ENCODE measurements at places on chromosomes 6 and 20.
A peak's percentile ranks its signal among the peaks of the same experiment; 100 is the strongest.

DNA sequence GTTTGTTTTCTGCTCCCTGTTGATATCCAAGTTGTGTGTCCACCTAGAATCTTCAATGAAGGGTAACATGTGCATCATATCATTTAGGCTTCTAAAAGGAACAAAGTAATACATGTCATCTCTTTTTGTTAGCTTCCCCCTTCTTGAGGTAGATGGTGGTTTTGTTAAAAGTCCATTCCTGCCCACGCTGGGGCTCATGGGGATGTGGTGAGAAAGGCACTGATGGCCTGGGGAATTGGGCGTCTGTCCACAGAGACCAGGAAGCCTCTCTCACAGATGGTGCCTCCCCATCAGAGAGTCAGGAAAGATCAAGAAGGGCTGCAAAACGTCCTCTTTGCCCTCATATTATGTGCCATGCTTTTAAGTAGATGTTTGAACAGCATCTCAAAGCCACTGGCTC lies 32.5 kb downstream of the GNAS start:
- DNase-seq: peak; percentile 4

DNA sequence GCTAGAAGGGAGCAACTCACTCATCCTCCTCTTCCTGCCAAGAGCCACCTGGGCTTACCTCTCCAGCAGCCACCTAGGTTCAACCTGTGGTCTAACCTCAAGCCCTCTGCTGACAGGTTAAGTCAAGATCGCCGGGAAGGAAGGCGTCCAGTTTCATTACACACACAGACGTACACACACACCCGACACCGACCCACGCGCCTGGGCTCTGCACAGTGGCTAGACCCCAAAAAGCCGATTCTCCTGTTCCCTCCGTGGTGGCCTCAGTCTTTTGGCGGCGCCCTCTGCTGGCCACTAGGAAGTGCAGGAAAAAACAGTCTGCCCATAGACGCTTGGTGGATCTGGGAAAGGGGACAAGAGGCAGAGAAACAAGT lies 52.8 kb downstream of the MRPL14 start:
- DNase-seq: peak; percentile 88

DNA sequence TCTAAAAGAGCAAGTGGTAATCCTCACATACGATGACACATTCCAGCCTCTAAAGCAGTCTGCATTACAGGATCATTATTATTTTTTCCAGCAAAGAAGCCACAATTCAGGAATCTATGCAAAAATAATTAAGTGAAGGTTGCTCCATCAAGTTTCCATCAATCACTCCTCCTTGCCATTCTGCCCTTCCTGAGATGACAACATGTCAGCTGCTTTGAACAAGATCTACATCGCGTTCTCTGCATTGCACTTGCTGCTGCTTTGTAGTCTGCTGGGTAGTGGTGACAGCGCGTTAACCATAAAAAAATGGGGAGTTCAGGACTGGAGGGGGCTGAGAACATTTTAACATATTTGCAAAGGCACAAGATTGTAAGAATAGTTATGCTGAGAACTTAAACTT lies 147.7 kb downstream of the GMPR start:
- no peak for DNase-seq

- no peak for DNase-seq
These were observed 26.1 kb upstream of the FANCE start for GRCh38 chr6:35426074-35426473.

DNA sequence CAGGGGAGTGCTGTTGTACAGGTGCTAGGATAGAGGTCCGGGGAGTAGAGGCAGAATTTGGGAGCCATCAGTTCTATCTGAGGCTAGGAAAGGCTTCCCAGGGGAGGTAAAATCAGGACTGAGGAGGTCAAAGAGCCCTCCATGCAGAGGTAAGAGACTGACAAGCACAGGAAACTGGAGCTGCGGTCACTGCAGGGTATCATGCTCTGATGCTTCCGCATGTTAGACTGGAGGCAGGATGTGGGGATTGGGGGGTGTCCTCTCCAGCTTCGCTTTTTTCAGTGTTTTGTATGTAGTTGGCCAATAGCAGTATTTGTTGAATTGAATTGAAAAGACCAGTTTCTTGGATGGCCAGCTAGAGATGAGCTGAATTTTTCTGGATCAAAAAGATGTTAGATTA lies 87.8 kb downstream of the SLC22A3 start:
- DNase-seq: no peak

- DNase-seq: peak; percentile 88
These were observed 81.6 kb downstream of the EPB41L2 start for GRCh38 chr6:130981409-130981808.

- peak; percentile 48 for DNase-seq
These were observed 54.7 kb upstream of the HFE start for GRCh38 chr6:26032340-26033084.

- no peak for DNase-seq
These were observed 137.9 kb upstream of the EDN1 start for GRCh38 chr6:12152023-12152970.

- peak; percentile 68 for DNase-seq
These were observed 38.4 kb downstream of the ZMYND8 start for GRCh38 chr20:47318027-47318585.

DNA sequence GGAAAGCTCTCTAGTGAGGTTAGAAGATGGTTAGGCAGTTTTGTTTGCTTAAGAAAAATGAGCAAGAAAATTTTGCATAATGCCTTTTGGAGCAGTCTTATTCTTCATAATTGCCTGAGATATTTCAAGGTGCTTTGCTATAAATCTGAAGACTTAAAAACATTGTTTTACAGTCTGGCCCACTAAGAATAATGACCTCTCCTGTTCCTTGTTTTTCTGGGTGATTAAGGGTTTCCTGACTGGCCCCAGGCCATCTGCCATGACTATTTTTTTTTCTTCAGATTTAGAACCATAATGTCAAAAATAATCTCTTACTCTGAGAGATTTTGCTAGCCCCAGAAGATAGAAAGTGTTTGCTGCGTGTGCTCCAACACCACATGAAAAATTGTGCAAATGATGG lies 72.3 kb upstream of the CENPW start:
- no peak for DNase-seq

Data from muscle of back (tissue), 13 donors.